Stimulated activated CD8-positive, alpha-beta memory T cell treated with anti-CD3 and anti-CD28 coated beads, Interleukin-15, amount 100 ng/mL, for 4 hours (primary cell): ENCODE measurements at places on chromosomes 7 and 10.

GRCh38 chr7:120395526-120396019, 122.6 kb downstream of the KCND2 start:
- no peak for DNase-seq

- DNase-seq = no peak
Measured at GRCh38 chr10:61486738-61487396, 33.7 kb upstream of the TMEM26 start.

GRCh38 chr10:5546891-5547680, 22.3 kb downstream of the CALML3 start:
- no peak for DNase-seq

- DNase-seq = no peak
Measured at GRCh38 chr10:129122846-129123245, 344.2 kb upstream of the MGMT start.

DNA sequence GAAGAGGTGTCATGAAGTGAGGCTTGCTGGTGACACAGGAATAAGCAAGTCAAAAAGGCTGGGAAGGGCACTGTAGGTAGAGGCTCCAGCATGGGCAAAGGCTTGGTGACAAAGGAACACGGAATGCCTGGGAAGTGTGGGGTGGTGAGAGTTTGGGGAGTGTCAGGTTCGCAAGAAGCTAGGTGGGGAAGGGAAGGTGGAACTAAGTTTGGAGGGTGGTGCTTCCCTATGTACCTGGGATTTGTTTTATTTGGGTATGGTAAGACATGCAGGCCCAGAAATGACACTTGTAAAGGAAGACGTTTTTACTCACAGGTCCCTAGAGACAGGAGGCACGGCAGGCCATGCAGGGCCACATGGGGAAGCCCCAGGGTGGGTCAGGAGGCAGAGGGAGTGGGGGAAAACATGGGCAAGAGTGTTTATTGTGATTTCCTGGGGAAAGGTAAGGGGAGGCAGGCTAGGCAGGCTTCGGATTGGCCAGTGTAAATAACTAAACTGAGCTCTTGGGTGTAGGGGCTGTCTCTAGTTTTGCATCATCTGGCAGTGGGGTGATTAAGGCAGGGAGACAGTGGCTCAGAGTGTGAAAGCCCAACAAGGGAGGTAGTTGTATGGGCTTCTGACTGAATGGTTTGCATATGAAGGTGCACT, 52.1 kb downstream of the SH2D4B start:
- DNase-seq = no peak

DNA sequence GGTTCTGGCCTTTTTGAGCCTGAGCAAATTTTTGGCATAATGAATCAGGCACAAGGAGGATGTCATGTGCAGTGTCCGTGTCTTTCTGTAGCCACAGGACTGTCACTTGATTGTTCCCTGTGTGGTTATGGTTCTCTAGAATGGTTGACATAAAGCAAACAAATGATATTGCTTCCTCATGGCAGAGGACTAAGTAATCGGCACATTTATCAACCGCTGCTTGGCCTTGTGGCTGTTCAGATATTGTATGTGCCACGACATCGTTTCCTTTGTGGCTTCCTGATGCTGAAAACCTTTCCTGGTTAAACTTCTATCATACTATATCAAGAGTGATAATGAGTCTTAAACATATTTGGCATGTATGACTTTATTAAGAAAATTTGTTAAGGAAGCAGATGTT, 598.8 kb downstream of the SUGCT start:
- no peak for DNase-seq

DNA sequence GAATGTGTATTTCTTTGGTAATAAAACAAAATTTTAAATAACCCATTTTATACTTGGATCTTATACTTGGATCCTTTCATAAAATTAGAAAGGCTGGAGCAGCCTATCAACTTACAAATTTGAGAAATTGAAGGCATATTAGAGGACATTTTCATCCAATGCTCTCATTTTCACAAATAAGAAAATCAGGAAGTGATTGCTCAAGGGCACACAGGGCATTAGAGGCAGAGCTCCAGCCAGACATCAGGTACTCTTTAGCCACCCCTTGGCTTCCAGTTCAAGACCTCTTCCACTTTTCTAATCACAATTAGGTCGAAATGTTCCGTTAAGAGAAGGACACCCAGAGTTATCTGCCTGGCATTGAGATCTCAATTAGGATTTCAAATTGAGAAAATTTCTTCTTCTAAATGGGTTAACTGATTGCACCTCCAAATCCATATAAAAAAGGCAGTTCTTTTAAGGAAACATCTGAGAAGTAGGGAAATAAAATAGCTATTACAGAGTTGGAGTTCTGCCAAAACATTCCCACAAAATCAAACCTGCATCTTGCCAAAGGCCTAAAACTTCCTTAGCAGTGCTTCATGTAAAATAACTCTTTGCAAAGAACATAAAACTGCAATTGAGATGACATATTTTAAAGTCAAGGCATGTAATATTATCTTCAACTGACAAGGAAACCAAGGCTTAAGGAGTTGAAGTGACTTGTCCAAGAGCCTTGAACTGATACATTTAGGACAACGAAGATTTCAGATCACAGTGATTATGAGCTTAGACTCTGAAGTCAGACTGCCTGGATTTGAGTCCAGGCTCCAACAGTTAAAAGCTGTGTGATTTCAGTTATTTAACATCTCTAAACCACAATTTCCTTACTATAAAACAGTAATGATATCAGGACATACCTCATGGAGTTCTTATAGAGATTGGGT, 2.4 kb downstream of the ACTA2 start:
- no peak for DNase-seq

DNA sequence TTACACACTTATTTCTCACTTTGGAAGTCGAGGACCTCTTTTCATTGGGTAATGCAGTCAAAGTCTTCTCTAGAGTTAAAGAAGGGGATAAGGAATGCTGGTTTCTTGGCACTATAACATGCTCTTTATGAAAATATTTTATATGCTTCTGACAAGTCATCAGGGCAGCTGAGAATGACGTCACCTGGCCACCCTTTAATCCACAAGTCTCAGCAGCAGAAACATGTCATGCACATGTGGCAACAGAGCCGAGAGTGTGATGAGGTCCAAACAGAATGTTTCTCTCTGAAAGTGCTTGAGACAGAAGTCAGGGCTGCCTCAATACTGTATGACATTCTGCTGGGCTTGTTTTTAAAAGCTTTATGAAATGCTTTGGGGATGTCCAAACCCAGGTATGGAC, 63.5 kb upstream of the C10orf90 start:
- DNase-seq = no peak

DNA sequence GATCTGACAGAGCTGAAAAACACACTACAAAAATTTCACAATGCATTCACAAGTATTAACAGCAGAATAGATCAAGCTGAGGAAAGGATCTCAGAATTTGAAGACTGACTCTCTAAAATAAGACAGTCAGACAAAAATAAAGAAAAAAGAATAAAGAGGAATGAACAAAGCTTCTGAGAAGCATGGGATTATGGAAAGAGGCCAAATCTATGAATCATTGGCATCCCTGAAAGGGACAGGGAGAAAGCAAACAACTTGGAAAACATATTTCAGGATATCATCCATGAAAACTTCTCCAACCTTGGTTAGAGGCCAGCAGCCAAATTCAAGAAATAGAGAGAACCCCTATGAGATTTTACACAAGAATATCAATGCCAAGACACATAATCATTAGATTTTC, 804.8 kb upstream of the IGFBP3 start:
- no peak for DNase-seq

DNA sequence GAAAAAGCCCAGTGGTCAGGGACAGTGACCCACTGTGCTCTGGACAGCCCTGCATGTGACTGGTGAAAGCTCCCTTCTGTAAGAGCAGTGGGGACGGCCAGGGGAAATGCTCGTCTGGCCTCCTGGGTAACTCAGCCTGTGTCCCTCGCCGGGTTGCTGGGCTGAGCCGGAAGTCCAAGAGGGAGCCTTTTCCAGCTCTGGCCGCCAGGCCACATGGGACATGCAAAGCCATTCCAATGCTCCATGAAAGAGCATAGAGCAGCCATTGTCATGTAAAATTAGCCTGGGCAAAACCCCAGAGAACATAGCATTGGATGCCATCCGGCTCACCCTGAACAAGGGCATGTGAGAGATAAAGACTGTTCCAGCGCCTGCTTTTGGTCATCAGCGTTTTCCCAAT, 64.9 kb upstream of the ADRB1 start:
- DNase-seq = no peak

GRCh38 chr10:74072503-74072902, 74.6 kb downstream of the VCL start:
- DNase-seq = no peak

DNA sequence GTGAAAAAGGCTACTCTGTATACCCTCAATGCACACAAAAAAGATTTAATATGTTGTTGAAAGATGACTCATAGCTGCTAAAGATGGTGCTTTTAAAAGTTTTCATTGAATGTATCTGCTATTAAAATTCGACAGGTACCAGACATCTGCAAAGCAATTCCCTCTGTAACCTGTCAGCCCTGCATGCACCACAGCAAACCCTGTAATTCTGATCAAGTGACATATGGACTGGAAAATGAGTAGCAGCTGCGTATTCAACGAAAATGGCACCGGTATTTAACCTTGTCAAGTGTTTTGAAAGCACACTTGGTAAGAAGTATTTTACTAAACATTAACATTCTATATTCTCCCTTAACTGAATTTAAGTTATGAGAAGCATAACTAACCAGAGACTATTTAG, 58.2 kb upstream of the PTPRN2 start:
- DNase-seq = no peak

- DNase-seq = no peak
Measured at GRCh38 chr10:121800831-121801230, 127.0 kb downstream of the ATE1 start.

DNA sequence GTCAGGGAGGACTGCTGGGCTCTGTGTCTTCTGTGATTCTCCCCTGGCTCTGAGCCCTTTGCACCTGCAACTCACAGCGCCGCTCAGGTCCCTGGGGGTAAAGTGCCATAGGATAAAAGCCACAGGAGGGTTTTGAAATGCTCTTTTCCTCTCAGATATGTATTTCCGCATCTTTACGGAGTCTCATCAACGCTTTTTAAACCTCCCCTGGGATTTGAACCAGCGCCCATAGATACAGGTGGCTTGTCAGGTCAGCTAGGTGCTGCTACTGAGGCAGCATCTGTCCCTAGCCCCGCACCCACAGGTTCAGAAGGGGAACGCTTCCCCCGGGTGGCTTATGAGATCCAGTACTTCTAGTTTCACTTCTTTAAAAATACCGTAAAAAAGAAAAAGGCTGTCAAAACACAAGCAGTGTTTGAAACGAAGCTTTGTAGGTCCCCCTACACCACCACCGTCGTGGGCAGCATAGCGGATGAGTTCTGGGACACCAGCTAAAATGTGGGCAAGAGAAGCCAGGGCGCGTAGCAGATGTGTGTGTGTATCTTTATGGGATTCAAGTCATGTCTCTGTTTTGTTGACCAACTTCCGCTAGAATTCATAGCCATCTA, 173.5 kb downstream of the CUX1 start:
- no peak for DNase-seq
